ENCODE measurements at places on chromosomes 11 and 22.

DNA sequence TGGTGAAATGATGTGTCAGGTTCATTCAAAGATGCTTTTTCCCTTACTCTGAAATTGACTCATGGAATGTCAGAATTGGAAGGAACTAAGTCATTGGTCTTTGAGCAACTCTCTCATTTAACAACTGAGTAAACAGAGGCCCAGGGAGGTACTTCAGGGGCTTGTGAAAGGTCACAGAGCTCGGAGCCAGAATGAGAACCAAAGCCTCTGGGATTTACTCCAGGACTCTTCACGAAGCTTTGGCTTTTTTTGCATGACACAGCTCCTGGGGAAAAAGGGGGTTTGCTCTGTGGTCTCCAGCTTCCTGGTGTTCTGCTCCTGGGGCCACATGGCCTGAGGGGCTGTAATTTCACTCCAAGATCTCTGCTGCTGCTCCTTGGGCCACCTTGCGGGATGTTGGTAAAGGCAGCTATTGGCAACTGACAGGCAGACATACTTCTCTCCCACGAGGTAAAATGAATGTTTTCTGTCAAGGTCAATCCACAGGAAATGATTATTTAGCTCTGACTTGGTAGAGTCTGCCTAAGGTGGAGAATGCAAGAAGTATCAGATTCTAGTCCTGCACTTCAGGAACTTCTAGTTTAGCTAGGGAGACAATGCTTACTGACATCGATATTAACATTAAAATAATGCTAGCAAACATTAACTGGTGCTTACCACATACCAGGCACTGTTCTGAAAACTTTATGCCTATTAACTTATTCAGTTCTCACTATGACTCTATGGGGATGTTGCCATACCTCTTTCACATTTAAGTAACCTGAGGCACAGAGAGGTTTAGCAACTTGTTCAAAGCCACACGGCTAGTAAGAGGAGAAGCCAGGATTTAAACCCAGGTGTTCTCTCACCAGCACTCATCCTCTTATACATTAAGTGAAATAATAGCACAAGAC is 16.1 kb downstream of the PKNOX2 start:
- DNase-seq = no peak

GRCh38 chr11:100706179-100706578 is 19.1 kb downstream of the ARHGAP42 start:
- DNase-seq = no peak

DNA sequence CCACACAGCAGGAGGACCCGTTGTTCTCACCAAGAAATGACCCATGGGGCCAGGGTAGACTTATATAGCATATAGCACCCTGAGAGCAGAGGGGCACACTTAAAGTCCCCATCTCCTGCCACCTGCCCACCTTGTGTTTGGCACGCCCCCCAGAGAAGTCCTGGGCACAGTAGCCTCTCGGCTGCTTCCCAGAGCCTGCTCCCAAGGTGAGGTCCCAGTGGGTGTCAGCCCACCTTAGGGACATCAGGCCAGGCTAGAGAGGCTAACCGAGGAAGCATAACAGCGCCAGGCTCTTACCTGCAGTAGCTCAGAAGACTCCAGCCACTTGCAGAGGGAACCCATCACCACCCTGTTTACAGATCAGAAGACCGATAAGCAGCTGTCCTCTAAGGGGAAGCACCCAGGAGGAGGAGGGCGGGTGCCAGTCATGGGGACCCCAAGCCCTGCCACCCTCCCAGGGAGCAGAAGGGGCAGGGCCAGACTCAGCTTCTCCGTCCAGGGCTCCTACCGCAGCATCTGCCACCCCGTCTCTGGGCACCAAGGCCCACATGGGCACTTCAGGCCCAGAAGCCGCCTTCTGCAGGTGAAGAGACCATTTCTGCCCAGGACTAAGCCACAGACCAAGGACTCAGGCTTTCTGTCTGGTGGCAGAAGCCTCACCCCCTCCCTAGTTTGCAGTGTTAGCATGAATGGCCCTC is 34.9 kb upstream of the HMOX1 start:
- DNase-seq = no peak

GRCh38 chr22:46036558-46037408 is 59.8 kb upstream of the WNT7B start:
- DNase-seq = no peak

DNA sequence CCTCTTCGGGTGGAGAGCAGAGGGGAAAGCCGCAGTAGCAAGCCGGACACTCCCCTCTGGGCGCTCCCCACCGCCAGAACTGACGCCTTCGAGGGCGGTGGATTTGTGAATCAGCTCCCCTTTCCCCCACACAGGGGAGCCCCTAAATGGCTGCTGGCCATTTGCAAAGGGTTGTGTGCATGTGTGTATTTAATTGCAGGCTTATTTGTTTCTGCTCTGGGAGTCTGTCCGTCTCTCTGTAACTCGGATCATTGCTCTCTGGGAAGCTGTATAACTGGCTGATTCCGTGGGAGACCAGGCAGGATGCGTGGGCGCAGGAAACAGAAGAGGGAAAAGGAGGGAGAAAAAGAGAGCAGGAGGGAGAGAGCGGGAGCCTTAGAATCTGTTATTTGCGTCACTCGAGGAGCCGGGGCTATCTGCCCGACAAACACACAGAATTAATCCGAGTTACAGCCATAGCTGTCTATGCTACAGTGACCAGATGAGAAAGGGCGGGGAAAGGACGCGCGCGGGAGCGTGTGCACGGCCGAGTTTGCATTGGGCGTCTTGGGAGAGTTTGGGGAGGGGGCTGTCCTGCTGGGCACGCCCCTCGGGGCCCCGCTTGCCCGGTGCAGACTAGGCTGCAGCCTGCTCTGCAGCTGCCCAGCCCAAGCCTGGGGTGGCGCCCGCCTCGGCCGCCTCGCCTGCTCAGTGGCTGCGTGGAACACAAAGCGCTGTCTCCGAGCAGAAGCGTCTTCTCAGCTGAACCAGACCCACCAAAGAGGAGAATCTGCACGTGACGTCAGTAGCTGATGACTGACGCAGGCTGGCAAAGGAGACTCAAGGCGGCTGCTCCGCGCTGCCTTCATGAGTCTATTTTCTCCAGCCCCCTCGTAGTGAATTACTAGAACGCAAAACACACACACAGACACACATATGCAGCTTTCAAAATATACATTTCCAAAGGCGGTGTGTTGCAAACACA is 105.3 kb upstream of the HSD17B12 start:
- DNase-seq = no peak

- DNase-seq = no peak
Measured at GRCh38 chr22:37186228-37186996, 1.6 kb downstream of the C1QTNF6 start.

DNA sequence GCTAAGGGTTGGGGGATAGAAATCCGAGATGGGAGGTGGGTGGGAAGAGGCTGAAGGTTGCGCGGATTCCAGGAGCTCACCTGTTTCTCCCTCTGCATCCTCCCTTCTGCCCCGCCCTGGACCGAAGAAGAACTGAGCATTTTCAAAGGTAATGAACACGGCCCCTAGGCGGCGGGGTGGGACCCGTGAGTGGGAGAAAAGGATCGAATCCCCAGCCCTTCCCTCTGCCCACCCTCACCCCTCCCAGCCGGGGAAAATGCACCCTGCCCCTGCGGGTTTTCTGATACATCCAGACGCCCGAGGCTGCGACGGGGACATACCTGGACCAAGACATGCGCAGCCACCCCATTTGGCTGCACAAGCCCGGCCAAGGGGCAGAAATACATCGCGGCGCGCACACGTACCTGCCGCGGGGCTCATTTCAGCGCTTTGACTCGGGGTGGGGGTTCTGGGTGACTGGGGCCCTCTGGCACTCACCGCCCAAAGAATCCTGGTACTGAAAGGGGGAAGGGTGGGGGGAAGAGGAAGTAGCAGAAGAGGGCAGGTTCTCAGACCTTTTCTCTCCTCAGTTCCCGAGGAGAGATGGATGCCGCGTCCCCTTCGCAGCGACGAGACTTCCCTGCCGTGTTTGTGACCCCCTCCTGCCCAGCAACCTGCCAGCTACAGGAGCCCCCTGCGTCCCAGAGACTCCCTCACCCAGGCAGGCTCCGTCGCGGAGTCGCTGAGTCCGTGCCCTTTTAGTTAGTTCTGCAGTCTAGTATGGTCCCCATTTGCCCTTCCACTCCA is 6.0 kb downstream of the VSIG2 start:
- no peak for DNase-seq

GRCh38 chr11:125376117-125376516 is 119.9 kb downstream of the FEZ1 start:
- DNase-seq = no peak

DNA sequence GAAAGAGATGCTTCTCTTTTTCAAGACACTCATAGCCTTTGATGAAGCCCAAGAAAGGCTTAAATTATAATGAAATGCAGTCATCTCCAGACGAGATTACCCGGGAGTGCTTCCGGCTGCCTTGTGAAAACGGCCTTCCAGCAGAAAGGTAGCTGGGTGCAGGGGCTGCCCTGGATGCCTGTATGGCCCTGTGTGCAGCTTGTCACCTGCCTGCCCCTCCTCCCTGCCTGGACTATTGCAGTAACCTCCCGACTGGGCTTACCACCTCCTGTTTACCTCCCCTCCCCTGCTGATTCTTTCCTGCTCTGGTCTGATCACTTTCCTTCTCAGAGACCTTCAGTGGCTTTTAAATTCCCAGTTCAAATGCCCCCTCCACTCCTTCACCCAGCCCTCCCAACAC is 126.4 kb upstream of the SYT13 start:
- no peak for DNase-seq

- peak; percentile 57 for DNase-seq
Measured at GRCh38 chr11:92558323-92558722, 333.7 kb downstream of the FAT3 start.

DNA sequence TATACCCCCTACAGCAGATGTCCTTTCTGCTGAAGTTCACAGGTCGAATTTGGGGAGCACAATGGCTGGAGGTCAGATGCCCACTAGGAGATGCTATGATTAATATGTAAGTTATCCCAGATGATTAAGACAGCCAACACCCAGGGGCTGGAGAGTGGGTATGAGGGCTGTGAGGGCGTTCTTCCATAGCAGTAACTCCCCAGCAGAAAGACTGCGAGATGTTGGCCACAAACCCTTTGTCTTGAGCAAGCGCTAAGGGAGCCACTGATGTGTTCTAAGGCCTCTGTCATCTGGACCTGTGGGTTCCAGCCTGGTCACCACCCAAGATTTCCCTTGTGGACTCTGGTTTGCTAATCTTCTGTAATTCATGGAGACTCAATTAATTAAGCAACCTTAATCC is 77.6 kb downstream of the BMAL1 start:
- DNase-seq = no peak

DNA sequence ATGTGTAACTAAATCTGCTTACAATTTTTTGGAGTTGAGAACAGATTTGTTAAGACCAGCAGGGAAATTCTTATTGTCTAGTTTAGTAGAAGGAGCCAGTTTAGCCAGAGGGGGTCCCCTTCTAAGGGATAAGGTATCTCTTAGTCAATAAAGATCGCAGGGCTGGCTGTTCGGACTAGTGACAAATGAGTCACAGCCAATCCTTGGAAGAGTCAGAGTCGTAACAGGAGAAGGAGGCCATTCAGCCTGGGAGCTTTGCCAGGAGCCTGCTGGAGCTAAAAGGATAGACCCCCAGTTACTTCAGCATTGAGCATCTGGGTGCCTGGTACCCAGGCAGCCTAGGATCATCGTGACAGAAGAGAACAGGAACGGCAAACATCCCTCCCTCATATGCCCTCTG is 191.6 kb upstream of the ARHGAP20 start:
- no peak for DNase-seq

GRCh38 chr11:2300936-2301630 is 635 bp downstream of the C11orf21 start:
- no peak for DNase-seq

- no peak for DNase-seq
Measured at GRCh38 chr11:118267486-118267885, 3.4 kb upstream of the MPZL2 start.
